Neuronal stem cell (in vitro differentiated cells): ENCODE measurements at places on chromosomes 16 and 17.

DNA sequence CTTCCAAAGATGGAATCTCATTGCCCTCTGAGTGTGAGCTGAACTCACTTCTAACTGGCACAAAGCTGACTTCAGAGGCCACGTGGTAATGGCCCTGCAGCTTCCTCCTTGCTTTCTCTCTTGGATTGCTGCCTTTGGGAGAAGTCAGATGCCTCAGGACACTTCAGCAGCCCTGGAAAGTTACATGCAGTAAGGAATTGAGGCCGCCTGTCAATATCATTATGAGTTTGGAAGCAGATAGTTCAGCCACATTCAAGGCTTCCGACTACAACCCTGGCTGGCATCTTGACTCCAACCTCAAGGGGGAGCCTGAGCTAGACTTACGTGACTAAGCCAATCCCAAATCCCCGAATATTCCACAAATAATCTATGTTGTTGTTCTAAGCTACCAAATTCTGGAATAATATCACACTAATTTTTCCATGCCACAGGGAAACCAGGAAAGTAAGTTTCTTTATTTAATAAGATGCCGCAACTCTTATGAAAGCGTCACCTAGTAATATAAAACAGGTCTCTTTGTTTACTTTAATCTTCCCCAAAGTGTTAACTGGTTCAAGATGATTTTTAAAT is 13.6 kb downstream of the CEP20 start:
- DNase-seq = peak; percentile 31

DNA sequence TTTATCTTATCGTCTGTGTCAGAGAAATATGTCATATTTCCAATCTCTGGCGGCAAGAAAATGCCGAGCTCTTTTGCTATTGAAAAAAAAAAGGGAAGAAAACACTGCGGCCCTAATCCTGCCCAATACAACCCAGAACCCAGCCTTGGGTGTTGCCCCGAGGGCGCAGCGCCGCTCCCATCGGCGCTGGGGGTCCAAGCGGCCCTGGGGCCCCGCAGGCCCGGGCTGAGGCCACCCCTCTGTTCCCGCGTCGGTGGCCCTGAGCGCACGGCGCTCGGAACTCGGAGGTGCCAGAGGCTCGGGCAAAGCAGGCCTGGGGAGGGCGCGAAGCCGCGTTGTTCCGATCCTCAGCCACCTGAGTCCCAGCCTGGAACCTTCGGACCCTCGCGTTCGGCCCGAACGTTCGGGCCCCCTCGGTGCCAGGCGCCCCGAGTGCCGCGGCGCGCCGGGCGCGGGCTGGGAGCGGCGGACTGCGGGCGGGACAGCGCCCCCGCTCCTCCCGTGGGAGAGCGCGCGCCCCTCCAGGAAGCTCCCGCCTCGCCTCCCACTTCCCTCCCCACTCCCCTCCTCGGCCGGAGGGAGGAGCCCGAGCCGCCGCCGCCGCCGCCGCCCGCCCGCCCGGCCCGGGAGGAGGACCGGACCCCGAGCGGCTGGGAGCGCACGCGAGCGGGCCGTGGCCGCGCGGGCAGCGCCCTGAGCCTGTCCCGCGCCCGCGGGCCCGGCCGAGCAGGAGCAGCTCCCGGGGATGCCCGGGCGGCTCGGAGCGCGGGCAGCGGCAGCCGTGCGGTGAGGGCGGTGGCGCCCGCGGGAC is at the start of gene CPNE2:
CPNE2 (plus strand) TSS at position 609 of the 811 bp plus-strand sequence. CDS start 18,160 bp downstream, outside the sequence.
- DNase-seq = peak; percentile 45

DNA sequence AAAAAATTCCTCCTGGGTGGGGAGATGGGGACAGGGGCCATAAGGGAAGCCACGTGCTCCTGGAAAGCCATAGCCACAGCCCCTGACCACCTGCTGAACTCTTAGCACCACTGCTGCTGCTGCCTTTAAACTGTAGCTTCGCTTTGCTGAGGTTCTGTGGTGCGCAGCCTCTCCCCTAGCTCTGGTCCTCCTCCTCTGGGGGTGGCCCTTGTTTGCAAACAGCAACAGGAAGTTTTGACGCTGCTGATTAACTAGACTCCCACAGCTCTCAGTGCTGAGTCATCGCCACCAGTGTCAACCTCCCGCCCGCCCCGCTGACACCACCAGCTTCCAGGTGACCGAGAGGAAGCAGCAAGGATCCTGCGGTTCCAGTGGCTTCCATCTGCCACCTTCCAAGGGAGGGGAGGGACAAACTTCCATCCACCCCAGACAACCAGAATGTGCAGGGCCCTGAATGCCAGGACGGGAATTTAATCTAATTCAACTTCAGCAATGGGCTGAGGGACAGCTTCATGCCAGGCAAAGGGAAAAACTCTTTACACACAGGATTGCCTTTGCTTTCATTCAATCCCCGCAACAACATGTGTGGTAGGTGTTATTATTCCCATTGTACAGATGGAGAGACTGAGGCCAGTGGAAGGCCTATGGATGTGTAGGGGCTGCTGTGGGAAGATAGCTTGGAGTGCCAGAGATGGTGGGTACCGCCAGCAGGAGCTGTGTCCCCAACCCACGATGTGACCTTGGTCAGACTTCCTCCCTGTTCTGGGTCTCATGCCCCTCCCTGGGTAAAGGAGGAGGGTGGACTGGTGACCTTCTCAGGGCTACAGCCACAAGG is 8.1 kb upstream of the KIFC3 start:
- DNase-seq = no peak

GRCh38 chr17:82458885-82459424 is 414 bp downstream of the NARF start:
- no peak for DNase-seq

DNA sequence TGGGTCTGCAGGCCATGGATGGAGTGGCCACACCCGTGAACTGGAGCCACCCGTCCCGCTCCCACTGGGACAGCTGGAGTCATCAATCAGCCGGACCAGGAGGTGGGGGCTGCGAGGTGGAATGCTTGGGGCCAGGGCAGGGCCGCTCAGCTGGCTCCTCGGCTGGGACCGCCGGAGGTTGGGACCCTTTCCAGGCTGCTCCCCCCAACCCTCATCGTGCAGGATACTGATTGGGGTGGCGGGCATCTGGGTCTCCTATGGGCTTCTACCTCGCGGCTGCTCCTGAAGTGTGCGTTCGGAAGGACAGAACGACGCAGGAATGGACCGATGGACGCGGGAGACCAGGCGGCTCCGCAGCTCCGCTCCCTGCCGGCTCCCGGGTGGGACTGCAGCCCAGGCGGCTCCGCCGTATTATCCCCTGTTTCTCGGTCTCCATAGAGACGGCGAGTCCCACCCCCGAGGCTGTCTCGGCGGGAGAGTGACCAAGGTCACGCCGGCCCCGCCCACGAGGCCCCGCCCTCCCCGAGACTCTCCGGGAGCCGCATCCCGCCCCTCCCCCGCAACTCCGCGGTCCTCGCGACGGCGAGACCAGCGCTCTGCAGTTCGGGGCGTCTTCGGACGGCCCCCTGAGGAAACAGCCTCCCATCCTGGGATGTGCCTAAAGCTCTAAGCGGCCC is at the start of gene TPPP3:
TPPP3 (minus strand) TSS at position 388 of the 677 bp plus-strand sequence. CDS start 2,387 bp downstream, outside the sequence.
- peak; percentile 85 for DNase-seq

- no peak for DNase-seq
Measured at GRCh38 chr16:75074920-75075687, 41.5 kb downstream of the LDHD start.

DNA sequence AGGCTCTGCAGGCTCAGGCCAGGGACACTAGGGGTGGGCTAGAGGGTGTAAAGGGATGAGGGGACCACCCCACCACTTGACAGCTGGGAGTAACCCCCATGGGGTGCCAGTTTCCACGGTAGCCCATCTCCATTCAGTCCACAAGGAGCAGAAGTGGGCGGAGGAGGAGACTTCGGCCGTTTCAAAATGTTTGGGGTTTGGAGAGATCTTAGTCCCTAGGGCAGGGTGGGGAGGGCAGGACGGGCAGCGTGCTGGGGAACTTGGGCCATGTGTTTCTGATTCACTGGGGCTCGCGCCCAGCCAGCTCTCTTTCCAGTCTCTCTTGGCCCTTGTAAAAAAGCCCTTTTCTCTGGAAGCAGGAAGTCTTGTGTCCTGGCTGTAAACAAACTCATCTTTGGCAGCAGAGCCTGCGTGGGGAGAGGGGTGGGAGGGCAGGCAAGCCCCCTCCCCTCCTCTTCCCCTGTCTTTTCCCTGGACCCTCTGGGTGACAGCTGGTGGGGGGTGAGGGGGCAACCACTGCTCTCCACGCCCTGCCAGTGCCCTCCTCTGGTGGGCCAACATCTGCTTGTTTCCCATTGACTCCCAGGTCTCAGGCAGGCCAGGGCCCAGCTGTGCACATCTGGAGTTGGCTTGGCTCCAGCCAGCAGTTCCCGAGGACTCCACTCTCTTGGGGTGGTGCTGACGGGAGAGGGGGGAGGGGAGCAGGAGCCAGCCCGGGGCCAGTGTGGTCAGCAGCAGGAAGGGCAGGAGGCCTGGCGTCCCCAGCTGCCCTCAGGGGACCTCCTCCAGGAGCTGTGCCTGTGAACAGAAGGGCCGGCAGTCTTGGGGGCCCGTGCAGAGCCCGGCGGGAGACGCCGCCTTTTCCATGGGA is 8.1 kb downstream of the CYGB start:
- no peak for DNase-seq

GRCh38 chr16:11257131-11257938 is 1.3 kb upstream of the SOCS1 start:
- DNase-seq = peak; percentile 62

GRCh38 chr16:57998486-57998885 is 2.0 kb downstream of the ZNF319 start:
- no peak for DNase-seq

GRCh38 chr16:3047387-3047720 is 993 bp downstream of the MMP25 start:
- DNase-seq = no peak

- DNase-seq = no peak
Measured at GRCh38 chr16:84589975-84590719, 27.7 kb downstream of the COTL1 start.

DNA sequence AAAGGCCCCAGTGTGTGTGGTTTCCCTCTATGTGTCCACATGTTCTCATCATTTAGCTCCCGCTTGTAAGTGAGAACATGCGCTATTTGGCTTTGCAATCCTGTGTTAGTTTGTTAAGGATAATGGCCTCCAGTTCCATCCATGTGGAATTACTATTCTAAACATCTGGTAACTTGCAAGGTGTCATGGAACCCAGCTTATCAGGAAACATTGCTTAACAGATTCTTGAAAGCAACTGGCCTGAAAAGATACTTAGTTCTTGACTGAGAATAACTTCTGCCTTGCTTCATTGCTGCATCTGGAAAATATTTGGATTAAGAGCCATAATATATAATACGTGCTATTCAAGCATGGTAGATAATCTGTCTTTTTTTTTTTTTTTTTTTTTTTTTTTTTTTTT is 27.8 kb downstream of the PAFAH1B1 start:
- DNase-seq = no peak

GRCh38 chr17:47257651-47258339 is 4.2 kb downstream of the ITGB3 start:
- DNase-seq = no peak

DNA sequence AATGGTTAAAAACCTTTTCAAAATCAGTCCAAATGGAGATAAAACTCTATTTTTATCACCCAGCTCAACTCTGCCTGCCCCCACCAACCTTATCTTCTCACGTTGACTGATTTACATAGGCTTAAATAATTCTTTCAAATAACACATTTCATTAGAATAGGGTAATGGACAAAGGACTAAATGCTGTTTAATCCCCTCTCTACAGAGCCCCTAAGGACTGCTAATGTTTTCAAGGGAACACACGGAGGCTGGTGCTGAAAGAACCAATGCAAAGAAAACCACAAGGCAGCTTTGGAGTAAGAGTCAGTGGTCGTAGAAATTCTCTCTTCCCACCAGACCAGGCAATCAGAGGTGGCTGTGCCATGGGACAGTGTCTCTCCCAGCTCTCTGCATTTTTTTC is 445.7 kb upstream of the MAF start:
- peak; percentile 3 for DNase-seq

DNA sequence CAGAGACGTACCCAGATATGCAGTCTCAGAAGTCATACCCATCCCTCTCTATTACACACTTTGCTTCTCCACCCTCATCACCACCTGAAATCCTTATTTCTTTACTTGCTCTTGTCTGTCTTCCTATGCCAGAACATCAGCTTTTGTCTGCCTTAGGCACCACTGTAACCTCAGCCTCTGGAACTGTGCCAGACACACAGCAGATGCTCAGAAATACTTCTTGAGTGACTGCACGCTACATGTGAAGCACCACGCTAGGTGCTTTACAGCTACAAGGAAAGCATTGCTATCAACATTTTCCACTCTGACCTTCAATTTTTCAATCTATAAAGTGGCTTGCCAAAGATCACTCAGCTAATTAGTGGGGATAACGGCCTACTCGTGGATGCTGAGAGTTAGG is 226.8 kb downstream of the CHD9NB start:
- no peak for DNase-seq
